DMS53 (cell line): ENCODE measurements at places on chromosomes 2 and 18.

DNA sequence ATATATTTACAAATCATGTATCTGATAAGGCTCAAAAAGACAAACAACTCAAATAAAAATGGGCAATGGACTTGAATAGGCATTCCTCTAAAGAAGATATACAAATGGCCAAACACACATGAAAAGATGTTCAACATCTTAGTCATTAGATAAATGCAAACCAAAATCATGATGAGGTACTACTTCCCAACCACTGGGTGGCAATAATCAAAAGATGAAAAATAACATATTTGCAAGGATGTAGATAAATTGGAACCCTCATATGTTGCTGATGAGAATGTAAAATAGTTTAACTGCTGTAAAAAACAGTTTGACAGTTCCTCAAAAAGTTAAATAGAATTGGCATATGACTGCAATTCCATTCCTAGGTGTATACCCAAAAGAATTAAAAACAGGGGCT lies 132.3 kb downstream of the TTC32 start:
- DNase-seq = peak; percentile 50

- peak; percentile 94 for DNase-seq
These were observed 23.5 kb upstream of the C18orf32 start for GRCh38 chr18:49510393-49511115.

DNA sequence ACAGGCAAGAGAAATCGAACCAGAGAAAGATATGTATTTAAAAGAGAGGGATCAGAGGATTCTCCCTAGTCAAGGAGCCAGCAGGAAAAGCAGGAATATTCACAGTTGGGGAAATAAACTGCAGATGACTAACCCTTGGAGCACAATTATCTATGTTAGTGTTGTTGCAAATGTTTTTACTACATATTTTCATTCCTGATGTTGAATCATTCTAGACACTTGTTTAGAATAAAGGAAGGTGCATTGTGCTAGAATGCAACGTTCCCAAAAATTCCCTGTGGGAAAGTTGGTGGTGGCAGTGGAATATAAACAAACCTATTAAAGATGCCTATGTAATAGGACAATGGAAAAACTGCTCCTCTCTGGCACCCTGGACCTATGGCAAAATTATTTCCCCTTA lies 63.3 kb downstream of the DTNA start:
- no peak for DNase-seq

GRCh38 chr18:59918320-59918755 lies 18.5 kb downstream of the PMAIP1 start:
- peak; percentile 95 for DNase-seq

GRCh38 chr2:228648541-228648940 lies 467.1 kb upstream of the SPHKAP start:
- no peak for DNase-seq

DNA sequence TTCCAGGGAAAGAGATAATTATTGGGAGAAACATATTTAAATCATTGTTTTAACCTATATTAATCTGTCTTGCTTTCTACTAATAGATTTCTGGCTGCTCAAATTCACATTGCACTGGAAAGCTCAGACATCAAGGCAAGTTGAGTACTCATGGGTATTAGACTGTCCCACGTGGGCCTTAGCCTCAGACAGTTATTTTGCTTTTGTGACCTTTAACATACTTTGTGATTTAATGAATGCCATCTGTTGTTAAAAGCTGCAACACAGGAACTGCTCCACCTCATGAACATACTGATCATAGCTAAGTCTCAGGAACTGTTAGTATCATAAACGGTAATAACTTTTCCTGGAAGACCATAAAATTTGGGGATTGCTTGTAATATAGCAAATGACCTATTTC lies 2.7 kb upstream of the LCT start:
- DNase-seq = no peak

DNA sequence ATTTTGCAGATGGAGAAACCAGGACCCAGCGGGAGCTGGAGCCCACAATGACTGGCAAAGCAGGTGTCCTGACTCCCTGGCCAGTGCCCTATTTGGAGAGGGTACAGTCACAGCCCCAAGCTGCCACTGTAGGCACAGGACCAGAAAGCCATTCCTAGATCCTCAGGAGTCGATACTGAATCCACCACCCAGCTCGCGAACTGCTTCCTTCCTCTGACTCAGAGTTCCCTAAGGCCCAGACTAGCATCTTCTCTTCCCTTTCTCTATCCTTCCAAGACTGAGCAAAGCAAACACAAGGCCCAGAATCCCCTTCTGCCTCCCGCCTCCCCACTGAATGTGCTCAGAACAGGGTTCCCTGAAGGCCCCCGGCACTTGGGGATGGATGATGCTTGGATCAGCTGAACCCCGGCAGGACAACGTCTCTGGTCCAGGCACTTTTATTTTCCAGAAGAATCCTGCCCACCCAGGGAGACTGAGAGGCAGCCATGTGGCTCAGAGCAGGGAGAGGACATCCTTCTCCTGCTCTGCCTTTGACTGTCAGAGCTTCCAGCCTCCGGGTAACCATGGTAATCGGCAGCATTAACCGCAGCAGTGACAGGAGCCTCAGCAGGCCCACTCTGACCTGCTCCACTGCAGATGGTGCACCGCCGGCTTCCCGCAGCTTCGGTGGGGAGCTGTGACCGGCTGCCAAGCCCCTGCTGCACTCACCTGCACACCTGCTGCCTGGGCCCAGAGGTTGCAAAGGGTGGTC lies 34.8 kb upstream of the KLHL29 start:
- DNase-seq = no peak

DNA sequence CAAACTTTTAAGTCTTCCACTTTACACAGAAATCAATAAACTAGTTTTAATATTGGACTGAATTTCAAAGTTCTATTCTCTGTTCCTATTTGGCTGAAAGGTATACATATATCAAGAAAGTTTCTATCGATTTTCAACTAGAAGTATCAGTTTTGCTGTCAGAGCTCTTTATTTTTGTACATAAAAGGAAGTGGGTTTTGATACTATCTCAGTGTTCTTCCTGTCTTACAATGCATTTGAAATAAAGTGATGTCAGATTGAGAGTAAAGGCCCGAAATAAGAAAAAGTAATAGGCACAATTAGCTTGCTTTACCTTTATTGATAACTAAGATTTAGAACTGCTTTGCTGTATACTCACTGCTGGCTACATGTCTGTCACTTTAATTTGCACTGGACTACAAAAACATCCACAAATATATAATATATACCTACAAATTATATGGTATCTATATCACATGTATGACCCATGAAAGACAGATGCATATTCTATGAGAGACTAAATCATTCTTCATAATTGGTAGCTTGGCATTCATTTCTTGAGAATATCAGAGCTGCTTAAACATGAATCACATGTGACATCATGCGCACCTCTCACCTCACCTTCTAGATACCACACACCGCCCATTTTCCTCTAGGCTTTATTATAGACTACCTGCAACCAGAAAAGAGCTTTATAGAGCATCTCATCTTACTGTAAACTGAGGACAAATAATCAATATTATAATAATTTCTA lies 83.6 kb downstream of the ASXL2 start:
- no peak for DNase-seq

- no peak for DNase-seq
These were observed 386.3 kb downstream of the PARD3B start for GRCh38 chr2:204931562-204931961.

- DNase-seq = no peak
These were observed 242.0 kb upstream of the LYPD1 start for GRCh38 chr2:132911726-132912724.

DNA sequence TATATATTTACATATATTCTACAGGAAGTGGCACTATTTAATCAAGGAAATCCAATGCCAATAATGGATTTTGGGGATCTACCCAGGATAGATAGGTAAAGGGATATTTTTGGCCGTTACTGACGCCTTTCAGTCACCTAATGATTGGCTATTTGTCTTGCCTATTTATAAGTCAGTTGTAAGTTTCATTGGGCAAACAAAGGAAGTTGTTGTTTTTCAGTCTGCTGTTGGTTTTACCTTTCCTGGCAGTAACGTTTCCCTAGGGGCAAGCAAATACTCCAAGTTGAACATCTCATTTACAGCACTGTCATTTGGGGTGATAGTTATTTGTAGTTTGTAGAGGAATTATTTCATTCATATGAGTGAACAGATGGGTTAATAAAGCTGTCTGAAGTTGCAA lies 17.0 kb upstream of the LANCL1 start:
- no peak for DNase-seq

DNA sequence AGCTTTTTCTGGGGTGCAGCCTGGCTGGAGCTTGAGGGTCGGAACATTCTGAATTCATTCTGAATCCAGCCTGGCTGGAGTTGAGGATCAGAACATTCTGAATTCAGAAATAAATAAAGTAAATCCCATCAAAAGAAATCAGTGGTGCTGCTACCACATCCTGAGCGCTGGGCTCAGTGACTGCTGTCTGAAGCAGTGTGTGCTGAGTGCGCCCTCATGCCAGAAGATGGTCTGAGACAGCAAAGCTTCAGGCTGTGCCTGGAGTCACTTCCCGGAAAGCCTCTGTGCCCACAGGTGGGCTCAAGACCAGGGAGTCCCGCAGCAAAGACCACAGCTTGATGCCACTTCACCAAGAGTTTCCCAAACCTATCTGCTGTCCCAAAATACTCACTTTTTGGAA lies 187.9 kb downstream of the VAPA start:
- no peak for DNase-seq

- no peak for DNase-seq
These were observed 131.5 kb downstream of the SOCS6 start for GRCh38 chr18:70420146-70420898.

GRCh38 chr2:231800493-231801091 lies 14.3 kb downstream of the COPS7B start:
- peak; percentile 51 for DNase-seq

DNA sequence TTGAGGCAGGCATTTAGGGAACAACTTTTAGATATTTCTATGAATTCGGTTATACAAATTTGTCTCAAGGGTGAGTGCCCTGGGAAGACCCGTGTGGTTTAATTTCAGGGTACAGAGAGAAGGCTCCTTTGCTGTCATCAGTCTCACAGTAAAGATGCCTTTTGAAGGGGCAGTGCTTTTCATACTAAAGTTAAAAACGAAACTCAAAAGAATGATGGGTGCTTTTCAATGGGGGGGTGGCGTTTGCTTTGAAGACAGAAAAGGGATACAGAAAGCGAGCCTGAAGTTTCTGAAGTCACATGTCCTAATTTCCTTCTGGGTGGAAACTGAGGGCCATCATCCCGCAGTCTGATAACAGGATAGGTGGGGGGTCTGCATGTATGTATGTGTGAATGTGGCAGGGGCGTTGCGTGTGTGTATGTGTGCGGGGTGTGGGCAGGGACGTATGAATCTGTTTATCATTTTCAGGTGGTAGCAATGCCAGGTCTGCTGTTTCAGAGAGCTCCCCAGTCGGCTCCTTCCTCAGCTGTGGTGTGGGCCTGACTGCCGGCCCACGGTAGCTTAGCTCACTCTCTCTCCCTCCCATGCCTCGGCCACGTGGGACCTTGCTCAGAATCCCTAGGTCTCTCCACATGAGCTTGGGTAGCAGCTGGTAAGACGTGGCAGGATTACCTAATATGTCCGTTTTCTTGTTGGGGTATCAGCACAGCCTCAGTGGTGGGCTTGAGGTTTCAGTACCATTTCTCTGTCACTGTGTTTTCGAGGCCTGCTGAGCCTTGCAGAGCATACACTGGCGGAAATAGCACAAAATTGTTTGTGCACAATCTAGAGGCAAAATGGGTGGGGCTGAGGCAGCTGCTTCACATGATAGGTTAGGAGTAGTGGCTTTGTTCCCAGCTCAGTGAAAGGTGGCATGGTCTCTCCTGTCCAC lies 32.7 kb downstream of the ARHGAP25 start:
- DNase-seq = peak; percentile 87

DNA sequence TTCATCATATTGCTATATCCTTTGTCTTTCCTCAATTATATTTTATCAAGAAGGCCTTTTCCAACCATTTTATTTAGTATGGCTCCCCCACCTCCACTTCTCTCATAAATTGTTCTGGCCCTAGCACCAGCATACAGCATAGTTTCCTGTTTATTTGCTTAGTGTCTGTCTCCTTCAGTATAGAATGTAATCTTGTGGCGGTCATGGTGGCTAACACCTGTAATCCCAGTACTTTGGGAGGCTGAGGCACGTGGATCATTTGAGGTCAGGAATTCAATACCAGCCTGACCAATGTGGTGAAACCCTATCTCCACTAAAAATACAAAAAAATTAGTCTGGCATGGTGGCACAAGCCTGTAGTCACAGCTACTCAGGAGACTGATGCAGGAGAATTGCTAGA lies 39.6 kb upstream of the CLASP1 start:
- no peak for DNase-seq

DNA sequence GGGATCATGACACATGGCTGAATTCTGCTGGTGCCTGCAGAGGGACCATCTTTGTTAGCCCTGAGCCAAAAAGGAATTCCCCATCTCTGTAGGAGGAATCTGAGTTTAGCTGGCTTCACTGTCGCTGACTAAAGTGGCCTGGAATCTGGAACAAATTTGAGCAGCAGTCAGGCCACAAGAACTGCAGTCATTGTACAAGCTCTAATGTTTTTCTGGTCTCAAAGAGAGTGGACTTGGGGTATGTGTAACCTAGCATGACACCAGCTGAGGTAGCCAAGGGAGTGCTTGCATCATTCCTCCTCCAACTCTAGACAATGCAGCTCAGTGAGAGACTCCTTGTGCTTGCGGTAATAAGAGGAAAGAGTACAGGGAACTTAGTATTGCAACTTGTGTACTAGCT lies 539.1 kb upstream of the LRRTM4 start:
- DNase-seq = no peak

DNA sequence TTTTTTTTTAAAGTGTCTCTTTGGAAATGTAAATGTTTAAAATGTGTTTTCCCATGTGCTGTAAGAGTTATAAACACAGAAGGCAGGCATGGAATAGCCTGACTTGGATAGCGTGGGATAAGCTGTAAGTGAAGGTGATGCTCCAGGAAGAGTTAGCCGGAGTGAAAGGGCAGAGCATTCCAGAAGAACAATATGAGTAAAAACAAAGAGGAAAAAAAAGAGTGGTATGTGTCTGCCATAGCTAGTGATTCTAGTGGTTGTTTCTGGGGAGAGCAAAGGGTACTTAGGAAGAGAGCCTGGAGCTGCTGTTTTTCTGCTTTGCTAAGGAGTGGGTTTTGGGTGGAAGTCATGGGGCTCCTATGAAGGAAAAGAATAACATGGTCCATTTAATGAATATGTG lies 126.9 kb upstream of the DLGAP1 start:
- no peak for DNase-seq

GRCh38 chr2:127410871-127411652 lies 7.2 kb upstream of the PROC start:
- peak; percentile 68 for DNase-seq

DNA sequence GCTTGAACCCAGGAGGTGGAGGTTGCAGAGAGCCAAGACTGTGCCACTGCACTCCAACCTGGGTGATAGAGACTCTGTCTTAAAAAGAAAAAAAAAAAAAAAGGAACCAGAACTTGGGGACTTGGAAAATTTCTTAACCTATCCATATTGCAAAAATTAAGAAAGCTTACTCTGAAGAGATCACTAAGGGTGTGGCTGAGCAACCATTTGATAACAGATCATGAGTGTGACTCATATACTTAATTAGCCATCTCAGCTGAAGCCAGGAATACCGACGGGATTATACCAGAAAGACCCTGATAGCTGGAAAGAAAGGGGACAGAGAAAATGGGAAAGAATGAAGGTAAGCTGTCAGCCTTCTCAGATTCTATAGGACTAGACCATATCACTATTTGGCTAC lies 7.1 kb upstream of the ADD2 start:
- no peak for DNase-seq

GRCh38 chr2:239278361-239278760 lies 122.5 kb downstream of the HDAC4 start:
- no peak for DNase-seq
